ENCODE measurements at places on chromosomes 16 and 17.

DNA sequence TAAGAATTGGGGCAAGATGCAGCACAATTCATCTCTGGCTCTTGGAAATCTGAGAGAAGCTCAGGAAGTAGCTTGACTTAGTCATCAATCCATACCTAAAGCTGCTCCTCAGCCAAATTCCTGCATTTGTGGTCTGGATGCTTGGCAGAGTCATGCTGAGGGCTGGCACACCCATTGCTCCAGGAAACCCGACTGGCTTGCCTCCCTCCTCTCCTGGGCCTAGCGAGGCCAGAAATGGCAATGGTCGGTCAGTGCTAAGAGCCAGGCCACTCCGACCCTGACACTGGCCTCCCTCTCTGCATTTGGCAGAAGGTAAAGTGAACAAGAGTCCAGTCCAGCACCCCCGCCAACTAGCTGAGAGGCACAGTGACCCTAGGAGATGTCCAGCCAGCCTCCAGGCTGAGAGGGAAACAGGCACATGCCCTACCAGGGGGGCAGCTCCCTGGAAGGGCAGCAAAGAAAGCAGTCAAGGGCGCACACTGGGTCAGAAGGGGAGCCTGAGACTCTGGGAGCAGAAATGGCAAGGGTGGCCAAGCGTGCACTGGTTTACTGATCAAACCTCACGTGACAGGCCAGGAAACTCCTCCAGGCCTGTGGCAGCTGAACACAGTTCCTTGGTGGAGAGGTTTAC is 10.0 kb downstream of the POLDIP2 start:
- no peak for DNase-seq

GRCh38 chr17:60901806-60902205 is 224.2 kb downstream of the BCAS3 start:
- DNase-seq: no peak

GRCh38 chr16:12310286-12310685 is 333.8 kb downstream of the SNX29 start:
- no peak for DNase-seq

DNA sequence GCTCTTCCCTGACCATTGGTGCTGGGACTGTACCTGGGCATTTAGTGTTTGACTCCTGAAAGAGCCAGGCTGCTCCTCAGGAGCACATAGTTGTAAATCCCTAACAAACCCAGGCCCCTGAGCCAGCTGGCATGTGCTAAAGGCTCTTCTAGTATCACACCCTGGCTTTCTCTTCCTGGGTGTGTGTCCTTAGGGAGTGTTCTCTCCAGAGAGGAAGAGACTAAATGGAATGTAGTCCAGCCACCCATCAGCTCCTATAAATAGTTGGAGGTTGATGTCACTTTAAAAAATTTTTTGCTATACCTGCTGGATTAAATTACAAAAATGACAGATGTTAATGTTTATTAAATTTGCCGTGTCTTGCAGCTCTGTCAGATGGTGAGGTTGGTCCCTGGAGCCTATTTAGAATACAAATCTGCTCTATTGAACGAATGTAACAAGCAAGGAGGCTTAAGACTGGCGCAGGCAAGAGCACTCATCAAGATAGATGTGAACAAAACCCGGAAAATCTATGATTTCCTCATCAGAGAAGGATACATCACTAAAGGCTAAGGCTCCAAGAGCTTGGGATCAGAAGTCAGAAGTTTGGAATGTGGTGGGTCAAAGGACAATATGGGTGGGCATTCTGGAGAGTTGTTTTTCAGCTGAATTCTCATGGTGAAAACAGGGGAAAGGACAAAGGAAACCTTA is 13.1 kb upstream of the DUSP14 start:
- DNase-seq: no peak

DNA sequence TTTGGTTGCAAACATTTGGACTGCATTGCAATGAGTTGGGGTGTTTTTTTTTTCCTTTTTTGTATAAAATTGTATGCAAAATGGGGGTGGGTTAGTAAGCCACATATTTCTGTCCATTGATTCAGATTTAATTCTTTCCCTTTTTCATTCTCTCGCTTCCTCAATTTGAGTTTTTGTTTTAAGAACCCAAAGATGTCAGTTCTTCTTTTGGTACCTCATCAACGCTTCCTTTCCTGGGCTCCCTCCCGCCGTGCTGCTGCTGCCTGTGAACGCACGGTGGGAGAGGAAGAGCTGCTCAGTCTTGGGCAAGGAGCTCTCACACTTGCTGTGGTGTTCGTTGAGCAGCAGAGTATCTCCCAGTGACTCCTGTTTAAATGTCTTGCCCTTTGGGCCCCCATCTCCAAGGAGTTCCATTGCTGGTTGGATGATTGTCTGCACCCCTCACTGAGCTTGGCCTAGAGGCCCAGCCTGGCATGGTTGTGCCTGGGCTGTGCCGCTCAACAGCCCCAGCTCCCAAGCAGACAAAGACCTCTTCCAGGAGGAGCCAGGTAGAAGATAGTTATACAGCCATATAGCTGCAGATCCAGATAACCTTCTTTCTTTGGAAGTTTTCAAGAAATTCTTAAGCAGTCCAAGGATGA is 13.6 kb downstream of the UBFD1 start:
- DNase-seq: no peak
